ENCODE measurements at places on chromosomes 4 and X.

DNA sequence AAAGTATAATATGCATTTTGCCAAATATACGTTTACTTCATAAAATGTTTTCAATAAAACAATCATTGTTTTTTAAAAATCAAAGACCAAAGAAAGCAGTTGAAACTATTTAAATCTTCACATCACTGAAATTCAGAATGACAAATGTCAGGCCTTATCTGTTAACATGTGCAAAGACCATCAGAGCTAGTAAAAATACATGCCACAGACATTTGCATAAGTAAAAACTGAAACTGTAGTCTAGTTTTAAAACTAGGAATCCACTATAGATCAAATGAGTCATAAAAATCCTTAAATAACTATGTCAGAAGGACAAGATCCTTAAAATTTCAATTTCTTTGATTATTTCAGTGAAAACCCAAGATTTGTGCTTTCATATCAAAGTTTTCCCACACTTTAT is 24.8 kb downstream of the KLHL15 start:
- DNase-seq, result no peak

GRCh38 chr4:76209881-76210280 is 3.7 kb downstream of the SCARB2 start:
- DNase-seq, result no peak

DNA sequence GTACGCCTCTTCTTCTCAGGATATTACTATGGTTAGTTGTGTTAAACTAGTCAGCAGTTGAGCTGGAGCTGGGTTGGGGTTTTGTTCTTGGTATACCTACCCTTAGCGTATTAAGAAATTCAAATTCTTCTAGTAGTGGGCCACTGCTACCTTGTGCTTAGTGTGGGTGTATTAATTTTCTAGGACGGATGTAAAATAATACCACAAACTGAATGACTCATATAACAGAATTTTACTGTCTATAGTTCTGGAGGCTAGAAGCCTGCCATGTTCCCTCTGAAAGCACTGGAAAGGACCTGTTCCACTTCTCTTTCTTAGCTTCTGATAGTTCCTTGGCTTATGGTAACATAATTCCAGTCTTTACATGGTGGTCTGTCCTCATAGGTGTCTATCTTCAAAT is 1274.7 kb downstream of the ADGRL3 start:
- DNase-seq, result no peak

- DNase-seq, result peak; percentile 88
Measured at GRCh38 chr4:56821381-56822243, at the start of gene SPINK2. TSS of gene SPINK2 (minus strand) at chr4:56821701. CDS start at chr4:56821662, 39 bp downstream.
